ENCODE measurements at places on chromosomes 3 and 15.

DNA sequence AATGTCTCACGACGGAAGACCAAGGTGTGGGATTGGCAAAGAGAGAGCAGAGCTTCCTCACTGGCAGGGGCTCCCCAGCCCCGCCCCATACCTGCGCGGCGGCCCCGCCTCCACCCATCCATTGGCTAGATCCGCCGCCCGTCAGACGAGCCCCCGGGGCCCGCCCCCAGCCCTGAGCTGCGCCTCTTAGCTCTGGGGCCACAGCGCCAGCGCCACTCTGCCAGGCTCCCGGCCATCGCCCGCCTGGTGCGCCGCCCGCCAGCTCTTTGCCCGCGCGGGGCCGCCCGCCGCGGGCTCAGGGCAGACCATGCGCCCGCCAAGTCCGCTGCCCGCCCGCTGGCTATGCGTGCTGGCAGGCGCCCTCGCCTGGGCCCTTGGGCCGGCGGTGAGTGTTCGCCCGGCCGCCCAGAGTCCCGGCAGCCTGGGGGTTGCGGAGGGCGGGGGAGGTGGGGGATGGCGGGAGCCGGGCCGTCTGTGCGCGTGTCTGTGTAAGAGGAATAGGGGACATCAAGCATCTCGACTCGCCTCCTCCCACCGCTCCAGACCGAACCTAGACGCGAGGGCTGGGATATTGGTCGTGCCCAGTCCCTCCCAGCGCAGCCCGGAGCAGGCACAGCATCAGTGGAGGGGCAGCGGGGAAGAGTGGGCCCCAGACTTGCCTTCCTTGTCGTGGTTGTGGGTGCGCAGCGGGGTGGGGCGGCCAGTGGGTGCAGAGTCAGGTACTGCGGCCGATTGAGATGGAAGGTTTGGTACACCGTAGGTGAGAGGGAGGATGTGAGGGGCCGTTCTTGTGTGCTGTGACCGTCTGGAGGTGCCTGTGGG is at the start of gene VIPR1:
Gene VIPR1, plus strand, starts transcription at position 215 of the 822 bp plus-strand sequence. Its CDS starts 93 bp downstream, at position 308.
- no peak for DNase-seq

DNA sequence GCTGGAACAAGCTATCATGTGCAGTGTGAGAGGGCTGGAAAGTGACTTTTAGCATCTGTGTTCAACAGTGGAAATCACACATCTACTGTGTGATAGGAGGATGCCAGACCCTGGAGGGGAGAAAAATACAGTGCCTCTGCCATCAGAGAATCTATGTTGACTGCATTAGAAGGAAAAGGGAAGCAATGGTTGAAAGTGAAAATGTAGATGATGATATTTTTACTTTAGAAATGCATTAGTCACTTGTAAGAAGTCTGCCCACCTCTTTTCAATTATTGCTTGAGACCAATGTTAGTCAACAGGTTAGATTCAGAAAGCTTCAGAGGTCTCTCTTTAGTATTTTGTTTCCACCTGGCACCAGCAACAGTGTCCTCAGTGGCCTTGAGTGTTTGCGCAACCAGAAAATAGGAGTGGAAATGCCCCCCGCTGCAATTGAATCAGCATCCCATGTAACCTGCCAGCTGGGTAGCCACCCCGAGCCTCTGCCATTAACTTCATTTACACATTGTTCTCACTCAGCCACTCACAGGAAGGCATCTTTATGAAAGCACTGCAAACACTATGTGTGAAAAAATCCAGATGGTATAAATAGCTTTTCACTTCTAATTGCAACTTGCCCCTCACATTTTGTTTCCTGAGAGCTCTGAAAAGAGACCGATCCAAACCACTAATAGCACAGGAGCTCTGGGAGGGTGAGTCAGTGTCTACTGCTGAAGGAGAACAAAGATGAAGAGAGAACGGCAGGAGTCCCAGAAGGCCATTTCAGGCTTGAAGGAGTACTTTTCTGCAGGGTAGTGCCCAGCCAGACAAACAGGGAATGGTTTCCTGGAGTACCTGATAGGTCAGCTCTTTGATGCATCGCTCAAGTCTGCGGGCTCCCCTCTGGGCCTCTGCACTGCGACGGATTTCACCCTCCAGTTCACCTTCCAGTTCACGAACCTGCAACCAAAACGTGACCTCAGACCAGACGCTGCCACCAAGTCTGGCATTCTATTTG is 92.1 kb downstream of the HHLA2 start:
- peak; percentile 10 for DNase-seq

GRCh38 chr3:55607844-55608243 is 120.7 kb upstream of the WNT5A start:
- DNase-seq, result no peak

GRCh38 chr15:77634266-77634962 is 1.7 kb upstream of the LINGO1 start:
- DNase-seq, result no peak

DNA sequence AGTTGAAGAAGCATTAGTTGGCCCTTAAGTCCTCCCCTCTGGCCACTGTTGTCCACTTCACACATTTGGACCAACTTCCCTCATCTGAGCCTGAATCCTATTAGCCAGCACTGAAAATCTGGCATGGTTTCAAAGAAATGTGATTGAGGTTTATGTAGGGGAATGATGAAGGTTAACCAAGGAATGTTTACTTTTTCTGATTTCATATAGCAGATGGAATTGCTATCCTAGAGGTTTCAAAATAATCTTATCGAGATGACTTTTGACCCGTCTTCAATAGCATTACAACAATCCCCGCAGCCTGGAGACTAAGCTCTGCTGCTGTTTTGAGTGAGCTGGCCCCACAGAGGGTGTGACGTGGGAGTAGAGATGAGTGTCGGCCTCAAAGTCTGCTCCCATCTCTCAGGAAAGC is 200.8 kb upstream of the IL12A start:
- no peak for DNase-seq

- no peak for DNase-seq
Observed at GRCh38 chr3:149145356-149145755, 15.9 kb downstream of the HPS3 start.

DNA sequence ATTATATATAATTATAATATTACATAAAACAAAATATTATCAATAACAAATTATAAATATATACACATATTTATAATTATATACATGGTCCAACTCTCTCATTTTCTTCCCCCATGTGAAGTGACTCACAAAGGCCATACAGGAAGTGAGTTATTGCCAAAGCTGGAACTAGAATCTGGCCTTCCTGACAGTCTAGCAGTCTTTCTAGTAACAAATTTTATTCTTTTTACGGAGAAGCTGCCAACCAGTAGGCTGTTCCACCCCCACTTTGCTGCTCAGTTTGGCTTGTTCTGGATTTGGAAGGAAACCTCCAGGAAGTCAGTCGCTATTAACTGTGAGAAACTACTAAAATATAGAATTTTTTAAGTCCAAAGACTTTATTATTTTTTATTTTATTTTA is 79.6 kb downstream of the DHX36 start:
- no peak for DNase-seq

- no peak for DNase-seq
Observed at GRCh38 chr15:73844356-73844755, 29.0 kb upstream of the TBC1D21 start.

- no peak for DNase-seq
Observed at GRCh38 chr3:195698647-195699387, 22.0 kb upstream of the MUC20 start.

DNA sequence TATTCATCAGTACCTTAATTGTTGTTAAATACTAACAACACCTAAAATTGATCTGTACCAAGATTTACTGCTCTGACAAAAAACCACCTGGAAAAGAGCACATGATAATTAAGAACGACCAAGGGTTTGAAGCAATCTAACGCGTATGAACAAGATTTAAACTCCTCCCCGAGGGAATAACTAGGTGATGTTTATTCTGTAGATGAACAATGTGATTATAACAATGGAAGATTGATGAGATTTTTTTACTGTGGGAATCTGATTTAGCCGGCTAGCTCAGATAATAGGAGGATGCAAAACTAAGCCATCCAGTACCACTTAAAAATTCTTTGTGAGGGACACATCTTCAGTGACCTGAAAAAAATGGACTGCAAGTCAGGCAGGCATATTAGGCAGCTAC is 222.1 kb downstream of the FHIT start:
- no peak for DNase-seq

DNA sequence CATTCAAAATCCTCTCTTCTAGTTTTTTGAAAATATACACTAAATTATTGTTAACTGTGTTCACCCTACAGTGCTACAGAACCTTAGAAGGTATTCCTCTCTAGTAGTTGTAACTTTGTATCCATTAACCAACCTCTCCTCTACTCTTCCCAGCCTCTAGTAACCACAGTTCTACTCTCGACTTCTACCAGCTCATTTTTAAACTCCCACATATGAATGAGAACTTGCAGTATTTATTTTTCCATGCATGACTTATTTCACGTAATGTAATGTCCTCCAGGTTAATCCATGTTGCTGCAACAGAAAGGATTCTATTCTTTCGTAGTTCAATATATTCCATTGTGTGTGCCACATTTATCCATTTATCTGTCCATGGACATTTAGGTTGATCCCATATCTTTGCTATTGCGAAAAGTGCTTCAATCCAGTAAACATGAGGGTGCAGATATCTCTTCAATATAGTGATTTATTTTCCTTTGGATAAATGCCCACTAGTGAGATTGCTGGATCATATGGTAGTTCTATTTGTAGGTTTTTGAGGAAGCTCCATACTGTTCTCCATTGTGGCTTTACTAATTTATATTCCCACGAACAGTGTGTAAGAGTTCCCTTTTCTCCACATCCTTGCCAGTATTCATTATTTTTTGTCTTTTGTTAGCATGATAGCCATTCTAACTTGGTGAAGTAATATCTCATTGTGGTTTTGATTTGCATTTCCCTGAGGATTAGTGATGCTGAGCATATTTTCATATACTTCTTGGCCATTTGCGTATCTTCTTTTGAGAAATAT is 113.7 kb upstream of the SMAD3 start:
- DNase-seq, result no peak

- no peak for DNase-seq
Observed at GRCh38 chr3:27108322-27108721, 260.9 kb downstream of the NEK10 start.

- no peak for DNase-seq
Observed at GRCh38 chr3:188239035-188239434, 85.1 kb downstream of the LPP start.

GRCh38 chr15:68154923-68155559 is 50.1 kb downstream of the CALML4 start:
- no peak for DNase-seq

DNA sequence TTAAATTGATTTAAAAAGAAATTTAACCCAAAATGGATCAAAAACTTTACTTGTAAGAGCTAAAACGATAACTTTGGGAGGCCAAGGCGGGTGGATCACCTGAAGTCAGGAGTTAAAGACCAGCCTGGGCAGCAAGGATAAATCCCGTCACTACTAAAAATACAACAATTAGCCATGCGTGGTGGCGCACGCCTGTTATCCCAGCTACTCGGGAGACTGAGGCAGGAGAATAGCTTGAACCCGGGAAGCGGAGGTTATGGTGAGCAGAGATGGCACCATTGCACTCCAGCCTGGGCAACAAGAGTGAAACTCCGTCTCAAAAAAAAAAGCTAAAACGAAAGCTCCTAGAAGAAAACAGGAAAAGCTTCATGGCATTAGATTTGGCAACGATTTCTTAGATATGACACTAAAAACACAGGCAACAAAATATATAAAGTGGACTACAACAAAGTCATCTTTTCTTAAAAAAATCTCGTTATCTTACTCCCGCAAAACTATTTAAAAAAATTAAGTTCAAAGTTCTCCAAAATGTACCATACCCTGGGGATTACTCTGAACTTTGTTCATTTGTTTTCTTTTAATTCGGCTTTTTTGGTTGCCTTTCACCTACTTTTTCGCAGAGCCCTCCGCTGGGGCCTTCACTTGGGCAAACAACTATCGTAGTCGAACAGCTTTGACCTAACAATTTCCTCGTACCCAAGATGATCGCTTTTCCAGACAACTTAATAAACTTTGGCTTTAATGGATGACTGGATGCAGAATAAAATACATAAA is 2.9 kb downstream of the HDDC3 start:
- DNase-seq, result no peak

DNA sequence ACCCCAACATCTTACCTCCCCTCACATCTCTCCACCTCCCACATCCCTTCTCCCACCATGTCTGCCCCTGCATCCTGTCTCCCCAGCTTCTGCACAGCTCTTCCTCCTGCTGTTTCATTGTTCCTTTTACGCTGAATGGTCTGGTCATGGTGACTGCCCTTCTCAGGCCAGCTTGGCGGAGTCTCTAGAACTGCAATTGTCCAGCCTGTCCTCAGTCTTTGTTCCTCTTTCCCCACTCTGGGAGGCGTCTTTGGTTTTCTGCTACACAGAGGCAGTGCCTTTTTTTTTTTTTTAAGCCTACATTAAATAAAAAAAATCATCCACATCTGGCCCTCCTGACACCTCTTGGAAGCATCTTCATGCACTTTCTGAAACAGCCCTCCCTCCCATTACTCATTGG is 49.1 kb upstream of the SEC22A start:
- DNase-seq, result no peak

DNA sequence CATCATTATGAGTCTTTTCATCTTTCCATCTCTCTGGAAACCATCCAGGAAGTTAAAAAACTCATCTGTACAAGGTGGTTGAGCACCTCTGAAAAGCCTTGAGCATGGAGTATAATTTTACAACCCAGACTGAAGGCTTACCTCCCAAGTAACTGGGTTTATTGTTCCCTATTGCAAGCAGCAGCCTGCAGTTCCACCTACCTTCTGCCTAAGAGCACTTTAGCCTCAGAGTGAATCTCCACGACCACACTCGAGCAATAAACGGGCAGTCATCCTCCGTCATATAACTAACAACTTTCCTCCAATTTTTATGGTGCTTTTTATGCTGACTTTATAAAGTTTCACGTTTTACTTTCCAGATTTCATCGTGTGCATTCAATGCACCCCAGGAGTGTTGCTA is 32.8 kb downstream of the OSBPL10 start:
- DNase-seq, result no peak

DNA sequence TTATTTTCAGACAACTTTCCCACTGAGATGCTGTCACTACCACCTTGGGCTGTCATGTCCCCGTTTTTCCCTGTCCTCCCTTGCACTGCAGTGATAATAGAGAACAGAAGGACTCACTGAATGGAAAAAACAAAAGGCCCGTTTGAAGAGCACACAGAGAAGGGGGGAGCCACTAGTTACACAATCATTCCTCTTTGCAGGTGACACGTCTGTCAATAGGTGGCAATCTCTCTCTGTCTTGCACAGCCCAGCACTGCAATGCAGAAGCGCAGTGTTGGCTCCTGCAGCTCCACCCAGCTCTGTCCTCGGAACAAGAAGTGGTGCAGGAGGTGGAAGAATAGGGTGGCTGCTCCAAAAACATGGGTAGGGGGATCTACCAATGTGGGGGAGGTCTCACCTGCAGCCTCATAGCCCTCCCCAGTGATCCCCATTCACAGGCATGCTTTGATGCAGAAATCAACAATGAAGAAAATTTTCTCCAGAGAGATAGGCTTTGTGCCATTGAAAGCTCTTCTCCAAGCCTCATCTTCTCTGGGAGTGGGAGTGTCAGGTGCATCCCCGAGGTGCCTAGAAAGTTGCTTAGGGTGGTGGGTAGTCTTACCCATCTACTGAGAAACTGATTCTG is 31.8 kb downstream of the FSTL1 start:
- no peak for DNase-seq

DNA sequence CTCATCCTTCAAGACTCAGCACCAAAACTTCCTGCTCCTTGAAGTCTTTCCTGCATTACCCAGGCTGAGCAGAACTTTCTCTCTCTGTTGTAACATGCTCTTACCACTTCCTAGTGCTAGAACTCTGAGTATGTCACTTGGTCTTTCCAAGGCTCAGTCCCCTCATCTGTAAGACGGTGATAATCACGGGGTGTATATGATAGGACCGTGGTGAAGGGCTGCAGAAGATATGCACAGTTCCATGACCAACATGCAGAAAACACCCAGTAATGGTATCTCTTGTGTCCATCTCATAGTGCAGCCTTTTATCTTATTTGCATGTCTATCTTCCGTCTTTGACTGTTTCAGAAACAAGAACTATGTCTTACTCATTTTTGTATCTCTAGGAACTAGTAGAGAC is 154.5 kb downstream of the ZNF621 start:
- no peak for DNase-seq
